ENCODE measurements at places on chromosomes 13 and 19. TPM values are rescaled to one million over a fixed set of nuclear protein-coding genes. Genes with fewer than 3 reads are reported as not detected.

GRCh38 chr13:36862002-36862685 lies 43.1 kb downstream of the RFXAP start:
- no peak for DNase-seq

GRCh38 chr13:42688821-42689220 lies 92.6 kb upstream of the FAM216B start:
- DNase-seq = no peak

Gene AMH
- 0.45 TPM for total RNA-seq

DNA sequence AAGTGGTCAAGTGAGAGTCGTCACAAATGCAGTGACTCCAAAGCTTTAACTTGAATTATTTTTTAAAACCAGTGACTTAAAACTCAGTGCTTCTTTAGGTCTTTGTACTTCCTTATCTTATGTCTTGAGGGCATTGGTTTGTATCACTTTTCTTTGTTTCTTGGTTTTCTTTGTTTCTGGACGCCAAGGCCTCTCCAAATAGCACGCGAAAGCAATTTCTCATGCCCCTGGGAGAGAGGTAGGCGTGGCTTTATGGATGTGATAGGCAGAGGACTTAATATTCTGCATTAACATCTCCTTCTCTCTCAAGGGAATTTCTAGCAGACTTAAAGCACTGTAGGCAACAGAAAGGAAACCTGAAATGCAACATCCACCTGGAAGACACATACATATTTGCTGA lies 20.6 kb downstream of the UBE2L5 start:
- no peak for DNase-seq

Gene ZNF85
- 15.8 TPM for total RNA-seq

DNA sequence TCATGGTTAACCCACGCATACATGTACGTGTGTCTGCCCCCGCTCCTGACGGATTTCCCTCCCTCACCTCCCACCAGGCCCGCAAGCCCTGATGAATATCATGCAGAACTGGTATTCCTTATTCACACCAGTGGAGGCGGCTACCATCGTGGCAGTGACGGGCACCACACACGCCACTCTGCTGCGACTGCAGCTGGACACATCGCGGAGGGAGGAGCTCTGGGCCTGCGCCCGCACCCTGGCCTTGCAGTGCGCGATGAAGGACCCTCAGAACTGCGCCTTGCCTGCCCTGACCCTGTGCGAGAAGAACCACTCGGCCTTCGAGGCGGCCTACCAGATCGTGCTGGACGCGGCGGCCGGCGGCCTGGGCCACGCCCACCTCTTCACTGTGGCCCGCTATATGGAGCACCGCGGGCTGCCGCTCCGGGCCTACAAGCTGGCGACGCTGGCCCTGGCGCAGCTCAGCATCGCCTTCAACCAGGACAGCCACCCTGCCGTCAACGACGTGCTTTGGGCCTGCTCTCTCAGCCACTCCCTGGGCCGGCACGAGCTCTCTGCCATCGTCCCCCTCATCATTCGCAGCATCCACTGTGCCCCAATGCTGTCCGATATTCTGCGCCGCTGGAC lies 35.0 kb downstream of the ZSWIM4 start:
- DNase-seq = no peak

Gene PRDX2
- 121 TPM for total RNA-seq

DNA sequence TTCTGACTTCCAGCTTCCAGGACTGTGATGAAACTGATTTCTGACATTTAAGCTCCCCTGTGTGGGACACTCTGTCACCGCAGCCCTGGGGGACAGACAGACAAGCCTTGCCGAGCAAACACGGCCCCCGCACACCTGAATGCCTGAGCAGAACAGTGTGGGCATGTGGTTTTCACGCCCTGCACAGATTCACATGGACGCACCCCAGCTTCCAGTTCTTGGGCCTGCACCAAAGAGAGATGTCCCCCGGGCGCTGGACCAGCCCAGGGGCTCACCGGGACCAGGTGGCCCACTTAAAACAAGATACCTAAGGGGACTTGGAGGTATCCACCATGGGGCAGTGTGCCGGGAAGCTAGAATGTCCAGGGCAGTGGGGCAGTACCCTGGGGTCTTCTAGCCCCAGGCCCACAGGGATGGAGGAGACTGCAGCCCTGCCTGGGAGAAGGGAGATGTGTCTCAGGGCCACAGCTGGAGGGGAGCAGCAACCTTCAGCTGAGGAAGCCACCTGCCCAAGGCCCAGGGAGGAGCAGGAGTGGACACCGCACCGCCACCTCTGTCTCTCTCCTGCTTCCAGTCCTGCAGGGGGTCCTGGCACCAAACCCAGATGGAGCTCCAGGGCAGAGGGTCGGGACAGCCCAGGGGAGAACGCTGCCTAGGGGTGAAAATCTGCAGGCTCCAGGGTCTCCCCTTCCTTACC lies 50.5 kb downstream of the SOX1 start:
- no peak for DNase-seq

Data from stomach (tissue), 19 donors.